Neural crest cell (in vitro differentiated cells): ENCODE measurements at places on chromosomes 12 and 14.
A peak's percentile ranks its signal among the peaks of the same experiment; 100 is the strongest.

DNA sequence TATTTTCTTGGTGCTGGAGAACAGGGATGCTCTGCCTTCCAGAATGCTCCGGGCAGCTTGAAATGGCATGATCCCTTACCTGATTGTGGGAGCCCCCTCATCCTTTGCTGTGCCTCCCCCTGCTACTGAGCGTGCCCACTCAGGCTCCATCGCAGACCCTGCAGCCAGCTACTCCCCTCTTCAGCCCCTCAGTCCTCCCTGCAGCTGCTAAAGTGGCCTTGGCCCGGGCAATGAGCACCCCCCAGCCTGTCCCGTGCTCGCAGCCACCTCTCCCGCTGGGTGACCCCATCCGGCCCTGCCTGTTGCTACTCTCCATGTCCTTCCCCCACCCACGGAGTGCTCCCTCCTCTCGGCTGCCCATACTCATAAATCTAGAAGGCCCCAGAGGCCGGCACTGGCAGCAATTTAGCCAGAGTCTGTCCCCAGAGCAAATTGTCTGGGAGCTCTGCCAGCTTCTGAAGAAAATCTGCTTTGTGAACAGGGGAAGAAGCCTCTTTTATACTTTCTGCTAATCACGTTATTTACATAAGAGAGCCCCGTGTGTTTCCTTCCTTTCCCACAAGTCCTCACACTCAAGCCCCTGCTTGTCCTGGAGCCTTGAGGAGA, 143.7 kb upstream of the FRMD6 start:
- DNase-seq, result no peak

GRCh38 chr12:110697236-110697635, 8.3 kb upstream of the HVCN1 start:
- DNase-seq, result no peak

GRCh38 chr12:107107381-107107780, 14.0 kb upstream of the CRY1 start:
- no peak for DNase-seq

GRCh38 chr12:16096273-16096849, 181.1 kb downstream of the SLC15A5 start:
- DNase-seq, result no peak

DNA sequence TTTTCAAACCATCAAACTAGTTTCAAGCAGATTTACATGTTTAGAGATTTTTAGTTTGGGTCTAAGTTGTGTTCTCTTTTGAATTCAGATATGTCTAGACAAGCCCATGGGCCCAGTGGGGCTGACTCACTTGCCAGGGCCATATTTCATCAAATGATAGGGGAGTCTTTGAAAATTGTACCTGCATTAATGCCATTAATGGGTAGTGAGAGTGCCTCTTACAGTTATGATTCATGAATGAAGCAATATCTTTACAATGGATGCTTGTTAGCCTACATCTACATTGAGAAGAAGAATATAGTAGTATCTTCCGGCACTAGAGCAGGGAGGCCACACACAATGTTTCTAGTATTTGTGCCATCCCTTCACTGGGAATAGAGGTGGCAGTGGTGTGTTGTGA, 174.2 kb upstream of the E2F7 start:
- no peak for DNase-seq

DNA sequence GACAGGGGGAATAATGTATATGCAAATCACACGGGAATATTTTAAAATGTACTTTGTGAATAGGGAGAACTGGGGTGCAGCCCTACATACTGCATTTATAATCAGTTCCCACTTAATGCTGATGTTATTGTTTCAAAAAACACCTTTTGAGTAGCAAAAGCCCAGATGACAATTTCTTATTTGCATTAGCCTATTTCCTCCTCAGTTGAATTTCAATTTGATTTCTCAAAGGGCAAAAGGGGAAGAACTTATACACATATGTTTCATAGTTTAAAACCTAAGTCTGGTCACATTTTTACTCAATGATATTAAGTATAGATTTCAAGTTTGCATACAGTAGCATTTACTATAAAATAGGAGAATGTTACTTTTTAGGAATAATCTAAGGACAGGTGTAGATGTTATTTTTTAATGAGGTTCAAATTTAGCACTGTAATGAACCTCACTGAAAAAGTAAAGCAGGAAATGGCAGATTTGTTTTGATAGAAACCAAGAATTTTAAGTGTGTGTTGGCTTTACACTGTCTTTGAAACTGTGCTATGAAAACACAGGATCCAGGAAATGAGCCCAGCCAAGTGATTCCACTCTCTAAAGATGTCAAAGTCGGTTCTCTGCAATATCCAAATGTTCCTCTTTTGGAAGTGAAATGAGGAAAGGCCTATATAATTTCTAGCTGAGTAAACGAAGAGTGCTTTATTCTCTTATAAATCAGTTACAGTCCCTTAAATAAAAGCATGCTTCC, 367.4 kb downstream of the BTG1 start:
- DNase-seq, result no peak

DNA sequence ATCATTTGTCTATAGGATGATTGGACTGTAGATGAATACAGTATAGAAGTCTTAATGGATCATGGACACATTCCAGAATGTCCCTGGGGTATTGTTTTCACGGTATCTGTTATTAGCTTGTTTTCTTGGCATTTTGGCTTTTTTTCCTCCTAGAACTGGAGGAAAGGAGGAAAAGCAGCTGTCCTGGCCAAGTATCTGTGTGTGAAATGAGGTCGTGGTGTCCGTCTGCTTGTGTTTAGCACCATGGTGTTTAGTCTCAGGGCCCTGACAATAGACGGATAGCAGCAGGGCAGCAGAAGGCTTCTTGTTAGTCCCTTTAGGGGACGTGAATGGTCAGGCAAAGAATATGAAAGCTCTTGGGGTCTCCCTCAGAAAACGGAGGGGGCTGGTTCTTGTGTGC, 21.2 kb downstream of the FGF6 start:
- DNase-seq, result no peak

- no peak for DNase-seq
Measured at GRCh38 chr12:17108877-17109541, 503.0 kb upstream of the LMO3 start.

DNA sequence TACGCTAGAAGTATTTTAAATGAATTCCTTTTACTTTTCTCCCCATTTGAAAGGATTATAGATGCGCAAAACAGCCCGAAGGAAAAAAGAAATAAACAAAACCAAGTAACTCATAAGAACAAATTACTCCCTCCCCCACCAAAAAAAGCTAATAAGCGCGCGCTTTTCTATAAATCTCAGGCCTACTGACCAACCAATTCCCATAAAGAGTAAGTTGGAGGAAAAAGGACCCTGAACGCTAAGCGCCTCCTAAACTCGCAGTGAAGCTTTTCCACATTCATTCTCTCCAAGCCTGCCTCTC, 588 bp downstream of the MBIP start:
- DNase-seq, result no peak

GRCh38 chr12:53659011-53659551, 16.8 kb downstream of the ATP5MC2 start:
- peak; percentile 26 for DNase-seq

GRCh38 chr12:51823875-51824565, 24.5 kb downstream of the FIGNL2 start:
- DNase-seq, result no peak

- no peak for DNase-seq
Measured at GRCh38 chr14:76767681-76768656, 6.7 kb downstream of the VASH1 start.

DNA sequence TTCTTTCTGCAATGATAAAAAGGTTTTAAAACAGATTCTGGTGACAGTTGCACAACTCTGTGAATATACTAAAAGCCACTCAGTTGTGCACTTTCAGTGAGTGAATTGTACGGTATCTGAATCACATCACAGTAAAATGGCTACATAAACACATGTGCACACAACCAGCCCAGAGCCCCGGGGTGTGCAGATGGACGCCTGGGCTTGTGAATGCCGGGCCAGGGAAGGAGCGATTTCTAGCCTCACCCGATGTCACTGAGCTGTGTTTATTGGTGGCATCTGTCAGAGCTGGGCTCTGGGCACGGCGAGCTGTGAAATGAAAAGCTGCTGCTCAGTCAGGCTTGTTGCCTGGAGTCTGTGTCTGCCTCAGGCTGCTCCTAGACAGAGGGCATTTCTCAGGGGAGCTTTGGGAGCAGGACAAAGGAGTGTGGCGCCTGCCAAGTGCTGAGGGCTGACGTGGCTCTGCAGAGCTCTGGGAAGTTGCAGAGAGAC, 25.9 kb downstream of the RHOF start:
- DNase-seq, result no peak

- no peak for DNase-seq
Measured at GRCh38 chr14:93024493-93024892, 91.2 kb downstream of the ITPK1 start.

- no peak for DNase-seq
Measured at GRCh38 chr12:91951571-91951970, 194.1 kb downstream of the BTG1 start.

DNA sequence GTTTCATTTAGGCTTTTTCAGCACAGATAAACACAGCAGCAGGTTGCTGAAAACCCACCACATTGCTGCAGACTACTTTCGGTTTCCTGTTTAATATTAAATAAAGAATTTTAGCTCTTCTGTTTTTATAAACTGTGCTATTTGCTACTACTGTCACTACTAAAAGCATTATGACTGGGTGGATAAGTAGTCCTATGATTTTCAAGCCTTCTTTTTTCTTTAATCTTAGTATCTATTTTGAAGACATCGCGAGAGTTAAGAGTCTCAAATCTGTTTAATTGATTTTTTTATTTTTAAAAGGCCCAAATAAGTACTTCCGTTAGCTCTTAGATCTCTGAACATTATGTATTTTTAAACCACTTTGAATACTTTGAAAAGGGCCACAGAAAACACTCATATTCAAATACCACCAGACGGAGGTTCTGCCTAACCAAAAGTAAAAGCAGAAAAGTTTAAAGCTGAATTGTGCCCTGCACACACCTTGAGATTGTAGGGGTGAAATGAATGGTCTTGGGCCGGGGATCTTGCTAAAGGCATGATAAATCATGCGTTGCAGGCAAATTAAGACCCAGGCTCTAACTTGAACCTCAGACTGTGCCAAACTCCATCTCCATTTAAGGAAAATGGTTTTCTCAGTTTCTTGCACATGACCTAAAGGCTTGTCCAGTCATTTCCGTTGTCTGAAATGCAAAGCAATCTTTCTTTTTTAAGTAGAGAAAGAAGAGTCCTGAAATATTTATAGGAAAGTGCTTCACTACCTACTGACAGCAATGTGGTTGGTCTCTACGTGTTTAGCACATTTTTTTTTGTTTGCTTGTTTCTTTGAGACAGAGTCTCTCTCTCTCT, 13.6 kb upstream of the FOXN3 start:
- DNase-seq, result no peak

DNA sequence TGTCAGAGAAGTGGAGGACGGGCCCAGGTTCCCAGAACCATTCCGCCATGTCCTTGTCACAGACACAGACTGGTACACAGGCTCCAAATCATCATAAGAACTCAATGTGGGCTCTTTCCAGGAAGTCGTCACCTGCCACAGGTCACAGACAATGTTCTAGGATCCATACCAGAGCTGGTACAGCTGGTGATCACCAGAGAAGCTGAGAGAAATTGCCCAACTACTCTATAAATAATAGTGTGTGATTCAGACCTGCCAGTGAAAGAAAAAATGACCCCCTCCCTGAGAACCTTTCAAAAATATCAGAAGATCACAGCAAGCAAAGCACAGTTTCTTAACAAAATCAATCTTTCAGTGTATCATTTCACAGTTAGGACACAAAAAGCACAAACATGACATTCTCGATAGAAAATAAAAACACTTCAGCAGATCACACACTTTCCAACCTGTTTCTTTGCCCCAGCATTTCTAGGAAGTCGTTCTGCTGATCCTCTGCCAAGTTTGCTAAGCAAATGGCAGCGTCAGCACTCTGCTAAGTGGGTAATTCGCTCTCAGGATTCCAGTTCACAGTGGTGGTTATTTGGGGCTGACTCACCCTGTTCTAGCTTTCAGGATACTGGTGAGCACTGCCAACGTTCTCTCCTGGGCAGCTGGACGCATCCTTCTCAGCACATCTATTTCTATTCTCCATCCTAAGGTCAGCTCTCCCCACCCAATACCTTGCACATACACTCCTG, 223.3 kb upstream of the SFSWAP start:
- DNase-seq, result no peak

GRCh38 chr12:69936766-69937165, 111.7 kb downstream of the MYRFL start:
- no peak for DNase-seq

DNA sequence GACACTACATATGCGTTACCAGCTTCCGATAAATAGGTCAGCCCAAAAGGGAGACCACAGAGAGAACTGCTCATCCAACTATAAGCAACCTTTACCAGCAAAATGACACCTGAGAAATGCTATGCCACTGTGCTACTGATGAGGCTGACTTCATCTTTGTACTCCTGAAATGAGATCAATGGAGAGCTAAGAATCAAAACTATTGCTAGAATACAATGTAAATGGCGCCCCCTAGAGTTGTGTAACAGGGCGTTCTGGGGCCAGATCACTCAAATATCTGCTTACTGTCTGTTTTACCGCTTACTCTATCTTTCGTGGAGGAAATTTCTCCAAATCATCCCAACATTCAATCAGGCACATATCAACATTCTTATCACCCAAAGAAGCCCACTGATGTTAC, 4.6 kb downstream of the ZNF384 start:
- peak; percentile 32 for DNase-seq

- no peak for DNase-seq
Measured at GRCh38 chr12:29220632-29221336, 71.7 kb downstream of the FAR2 start.

- DNase-seq, result no peak
Measured at GRCh38 chr12:126727218-126728075, 1539.5 kb upstream of the TMEM132C start.

- no peak for DNase-seq
Measured at GRCh38 chr12:53710091-53710490, 17.2 kb downstream of the CALCOCO1 start.

DNA sequence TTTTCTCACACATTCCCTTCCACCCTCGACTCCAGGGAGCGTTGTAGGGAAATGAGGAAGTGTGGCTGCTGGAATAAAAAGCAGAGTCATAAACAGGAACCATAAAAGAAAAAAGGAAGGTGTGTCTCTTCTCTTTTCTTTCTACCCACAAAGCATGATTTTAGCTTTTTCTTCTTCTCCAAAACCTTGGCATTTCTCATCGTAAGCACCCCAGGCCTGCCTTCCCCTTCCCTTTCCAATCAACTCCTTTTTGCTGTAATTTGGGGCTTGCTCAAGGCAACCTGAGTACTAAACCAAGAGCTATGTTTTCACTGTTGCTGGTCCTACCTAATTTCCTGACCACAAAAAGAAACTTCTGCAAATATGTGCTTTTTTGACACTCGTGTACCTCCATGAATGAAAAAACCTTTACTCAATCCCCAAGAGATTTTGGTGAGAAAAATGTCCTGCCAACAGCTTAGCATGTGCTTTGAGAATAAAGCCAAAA, 9.2 kb downstream of the PLBD1 start:
- no peak for DNase-seq

- DNase-seq, result no peak
Measured at GRCh38 chr12:104309446-104309993, 6.0 kb downstream of the EID3 start.

DNA sequence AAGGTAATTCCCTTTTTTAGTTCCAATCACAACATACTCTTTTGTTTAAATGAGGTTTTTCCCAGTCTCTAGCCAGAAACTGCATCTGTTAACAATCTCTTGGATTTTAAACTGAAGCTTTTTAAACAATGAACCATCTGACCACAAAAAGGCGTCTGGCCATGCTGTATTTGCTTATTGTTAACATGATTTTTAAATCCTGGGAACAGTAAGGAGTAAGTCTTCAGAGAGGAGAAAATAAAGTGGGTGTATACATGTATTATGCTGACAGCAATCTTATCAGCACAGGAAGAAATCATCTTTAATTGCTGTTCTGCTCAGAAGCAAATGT, 106.2 kb downstream of the DAAM1 start:
- no peak for DNase-seq
